ENCODE measurements at places on chromosomes 5 and 9.

GRCh38 chr9:137823986-137824771 is 53.4 kb upstream of the CACNA1B start:
- DNase-seq = no peak

GRCh38 chr5:12467799-12468198 is 563.6 kb upstream of the CTNND2 start:
- DNase-seq = no peak

DNA sequence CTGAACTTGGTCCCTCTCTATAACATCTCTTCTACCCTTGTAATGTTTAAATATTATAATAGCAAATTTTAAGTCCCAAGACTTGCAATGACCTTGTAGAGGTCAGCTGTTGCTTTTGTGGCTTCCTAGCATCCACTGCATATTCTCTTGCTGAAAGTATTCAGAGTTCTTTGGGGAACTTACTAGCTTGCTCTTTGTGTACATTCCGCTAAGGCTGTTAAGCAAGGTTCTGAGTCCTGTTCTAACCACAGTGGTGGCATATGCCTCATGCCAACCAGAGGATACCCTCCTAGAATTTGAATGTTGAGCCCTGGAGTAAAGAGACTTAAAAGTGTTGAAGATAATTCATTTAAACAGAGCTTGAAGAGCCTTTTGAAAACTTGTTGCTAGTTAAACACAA is 570.9 kb downstream of the TLE1 start:
- no peak for DNase-seq

GRCh38 chr9:133477992-133478850 is 678 bp downstream of the SLC2A6 start:
- DNase-seq = peak; percentile 12

DNA sequence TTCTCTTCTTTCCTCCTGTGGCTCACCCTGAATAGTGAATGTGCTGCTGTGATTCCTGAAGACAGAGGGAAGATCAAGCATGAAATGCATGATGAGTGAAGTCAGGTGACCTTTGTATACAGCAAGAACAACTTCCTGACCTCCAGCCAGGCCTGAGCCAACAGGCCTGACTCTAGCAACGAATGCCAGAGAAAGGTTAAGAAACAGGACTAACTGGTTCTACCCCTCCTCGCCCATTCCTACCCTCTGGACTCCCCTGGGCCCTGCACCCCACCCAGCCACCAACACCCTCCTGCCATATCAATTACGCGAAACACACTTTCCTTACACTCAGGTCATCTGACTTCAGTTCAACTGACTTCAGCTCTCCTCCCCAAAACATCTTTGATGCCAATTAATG is 4.9 kb downstream of the SUSD1 start:
- DNase-seq = no peak

GRCh38 chr9:134741846-134742245 is 100.2 kb downstream of the COL5A1 start:
- no peak for DNase-seq

DNA sequence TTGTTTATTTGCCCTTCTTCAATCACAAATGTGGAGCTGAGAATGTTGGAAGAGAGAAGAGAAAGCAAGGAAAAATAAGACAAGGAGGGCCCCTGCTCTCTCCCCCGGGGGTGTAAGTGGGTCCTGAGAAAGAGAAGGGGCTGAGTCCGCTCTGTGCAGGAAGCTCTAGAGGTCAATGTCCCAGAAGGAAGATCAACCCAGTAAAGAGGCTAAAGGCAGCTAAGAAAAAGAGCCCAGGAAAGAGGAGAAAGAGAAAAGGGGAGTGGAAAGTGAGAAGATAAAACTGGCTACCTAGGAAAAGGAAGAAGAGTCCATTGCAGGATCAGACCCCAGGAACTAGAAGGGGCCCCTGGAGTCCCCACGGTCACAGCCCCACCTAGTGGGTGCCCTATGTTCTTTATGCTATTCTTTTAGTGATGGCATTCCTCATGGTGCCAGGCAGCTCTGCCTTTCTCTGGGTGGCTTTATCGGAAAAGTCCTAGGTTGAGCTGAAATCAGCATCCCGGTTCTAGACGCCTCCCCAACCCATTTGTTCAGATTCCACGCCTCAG is 583.4 kb downstream of the ACTL7B start:
- DNase-seq = no peak

DNA sequence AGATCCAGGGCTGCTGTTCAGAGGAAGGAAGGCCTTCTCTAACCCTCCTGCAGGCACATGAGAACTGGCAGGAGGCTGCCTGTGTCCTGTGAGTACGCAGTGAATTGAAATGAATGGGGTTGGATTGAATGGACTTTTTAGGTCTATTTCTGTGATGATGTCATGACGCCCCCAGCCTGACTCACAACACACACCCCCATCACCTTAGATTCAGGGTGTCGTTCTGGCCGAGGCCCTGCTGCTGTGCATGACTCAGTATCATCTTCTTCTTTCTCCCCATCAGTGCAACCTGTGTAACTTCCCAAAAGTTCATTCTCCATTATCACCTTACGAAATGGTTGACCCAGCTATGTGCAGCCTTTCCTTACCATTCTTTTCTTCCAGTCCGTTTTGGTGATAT is 5.4 kb downstream of the PCAT7 start:
- no peak for DNase-seq

DNA sequence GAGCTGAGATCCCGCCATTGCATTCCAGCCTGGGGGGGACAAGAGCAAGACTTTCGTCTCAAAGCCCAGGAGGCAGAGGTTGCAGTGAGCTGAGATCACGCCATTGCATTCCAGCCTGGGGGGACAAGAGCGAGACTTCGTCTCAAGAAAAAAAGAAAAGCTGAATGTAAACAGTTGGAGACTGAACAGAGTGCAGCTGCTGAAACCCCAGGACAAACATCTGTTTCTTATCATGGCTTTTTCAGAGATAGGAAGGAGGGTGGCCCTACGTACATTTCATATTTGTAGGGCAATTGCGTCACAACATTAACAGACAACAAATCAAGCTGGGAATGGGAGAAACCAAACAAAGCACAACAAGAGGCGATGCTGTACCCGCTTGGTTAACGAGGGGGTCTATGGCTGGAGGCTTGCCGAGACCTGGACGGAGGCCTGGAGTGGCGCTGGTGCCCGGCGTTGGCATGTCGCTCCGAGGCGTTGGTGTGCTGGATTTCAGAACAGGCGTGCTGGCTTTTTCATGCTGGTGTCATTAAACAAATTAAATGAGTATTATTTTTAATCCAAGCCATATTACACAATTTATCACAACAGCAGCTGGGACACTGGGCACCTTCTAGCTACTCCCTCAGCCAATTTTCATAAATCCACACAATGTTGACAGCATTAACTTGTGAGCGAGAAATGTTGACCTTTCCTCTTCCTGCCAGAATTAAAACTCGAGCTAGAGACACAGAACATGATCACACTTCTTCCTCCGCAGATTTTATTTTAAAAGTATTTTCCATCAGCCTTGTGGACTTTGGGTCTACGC is 76.1 kb downstream of the TLE1 start:
- no peak for DNase-seq

- DNase-seq = no peak
These were observed 12.1 kb downstream of the MRPL36 start for GRCh38 chr5:1787472-1788047.

DNA sequence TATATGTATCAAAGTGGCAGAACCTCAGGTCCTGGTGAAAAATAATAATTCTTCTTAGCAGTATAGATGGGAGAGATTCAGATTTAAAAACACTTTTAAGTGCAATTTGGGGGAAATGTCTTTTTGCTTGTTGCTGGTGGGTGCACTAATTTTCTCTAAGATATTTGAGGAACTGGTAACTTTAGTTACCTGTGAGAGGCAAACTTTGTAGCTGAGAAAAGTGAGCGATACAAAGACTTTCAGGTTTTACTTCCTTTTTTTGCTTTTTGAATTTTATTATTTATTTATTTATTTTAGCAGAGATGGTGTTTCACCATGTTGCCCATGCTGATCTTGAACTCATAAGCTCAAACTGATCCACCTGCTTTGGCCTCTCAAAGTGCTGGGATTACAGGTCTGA is 303.1 kb upstream of the PTGER4 start:
- no peak for DNase-seq

DNA sequence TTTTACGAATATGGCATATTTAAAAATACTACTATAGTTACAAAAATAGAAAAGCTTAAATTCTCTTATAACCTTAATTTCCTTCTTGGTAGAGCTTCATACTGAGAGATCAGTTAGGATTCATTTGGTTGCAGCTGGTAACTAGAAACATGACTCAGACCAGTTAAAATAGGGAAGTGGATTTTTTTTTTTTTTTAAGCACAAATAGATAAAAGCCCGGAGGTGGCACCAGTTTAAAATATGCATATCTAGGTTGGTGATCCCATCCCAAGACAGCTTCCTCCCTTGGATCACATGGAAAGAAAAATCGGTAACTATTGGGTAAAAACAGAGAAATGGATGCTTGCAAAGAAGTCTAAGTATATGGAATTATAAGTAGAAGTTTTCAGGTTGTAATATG is 1634.3 kb downstream of the MAT2B start:
- no peak for DNase-seq

- DNase-seq = no peak
These were observed 78.7 kb downstream of the SNCAIP start for GRCh38 chr5:122390694-122391093.

Data from CD4-positive, alpha-beta T cell treated with Interleukin-4 for 4 hours (primary cell).